Mammary epithelial cell (primary cell): ENCODE measurements at places on chromosomes 6 and 20. TPM values are rescaled to one million over a fixed set of nuclear protein-coding genes. Genes with fewer than 3 reads are reported as not detected.

The TRIM40 gene
- not detected in 2 replicates for total RNA-seq

The NRSN2 gene
- total RNA-seq: 13.4 and 16.9 TPM in 2 replicates

The HCRTR2 gene
- not detected for total RNA-seq

The CDS2 gene
- total RNA-seq: 63.8 TPM

The GRM1 gene
- not detected in 2 replicates for total RNA-seq

The RAB44 gene
- 0.16 TPM in 1 of 2 replicates, not detected in the other for total RNA-seq

The FRK gene
- 6.2 TPM for total RNA-seq

The RCAN2 gene
- not detected in 2 replicates for total RNA-seq

The ANKRD66 gene
- not detected in 2 replicates for total RNA-seq

The ZSCAN23 gene
- total RNA-seq: 7.2 TPM

The CASS4 gene
- not detected in 2 replicates for total RNA-seq

The HLA-DRB5 gene
- not detected in 2 replicates for total RNA-seq

The MCUR1 gene
- 12.0 TPM for total RNA-seq

The MYLK4 gene
- 0.31 and 0.40 TPM in 2 replicates for total RNA-seq

The GJA10 gene
- not detected in 2 replicates for total RNA-seq

The CGAS gene
- total RNA-seq: 3.0 TPM

The ATP6V1G2 gene
- 0.80 and 1.4 TPM in 2 replicates for total RNA-seq

The TAGAP gene
- 0.33 TPM for total RNA-seq

The RNF39 gene
- 5.4 and 8.6 TPM in 2 replicates for total RNA-seq

The RSPH4A gene
- total RNA-seq: 0.33 TPM

The NRM gene
- total RNA-seq: 4.1 and 13.2 TPM in 2 replicates

The TUBB1 gene
- total RNA-seq: not detected in 2 replicates

The SPTLC3 gene
- total RNA-seq: 7.1 and 10.1 TPM in 2 replicates

The KLC4 gene
- 17.5 and 21.5 TPM in 2 replicates for total RNA-seq

The C6orf136 gene
- 11.2 and 16.8 TPM in 2 replicates for total RNA-seq

The MUC21 gene
- not detected in 2 replicates for total RNA-seq

The UBD gene
- not detected for total RNA-seq

The FIG4 gene
- 12.2 and 15.6 TPM in 2 replicates for total RNA-seq

The HLA-DRA gene
- 0.67 TPM for total RNA-seq

The HLA-DMB gene
- not detected in 2 replicates for total RNA-seq

The ALDH5A1 gene
- 0.69 and 3.0 TPM in 2 replicates for total RNA-seq

The TREML1 gene
- total RNA-seq: 0.83 TPM

The TAF11 gene
- total RNA-seq: 11.0 TPM
